NCI-H1092 (cell line): ENCODE measurements at places on chromosomes 12 and 14.

DNA sequence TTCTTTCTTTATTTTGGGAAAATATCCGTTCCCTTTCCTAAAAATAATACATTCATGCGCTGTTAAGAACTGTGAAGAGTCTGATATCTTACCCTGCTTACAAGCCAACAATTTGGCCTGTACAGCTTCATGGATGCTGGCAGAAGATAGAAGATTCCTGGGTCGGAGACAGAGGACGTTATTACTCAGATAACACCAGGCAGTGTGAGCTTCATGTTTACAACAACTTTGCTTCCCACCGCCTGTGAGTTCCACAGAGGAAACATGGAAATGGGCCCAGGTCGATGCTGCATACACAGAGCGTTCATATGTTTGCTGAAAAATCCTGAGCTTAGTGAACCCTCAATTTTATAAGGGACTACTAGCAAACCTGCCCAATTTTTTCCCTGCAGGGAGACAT lies 705.6 kb upstream of the SEL1L start:
- no peak for DNase-seq

GRCh38 chr14:103132381-103133209 lies 9.3 kb downstream of the TNFAIP2 start:
- no peak for DNase-seq

DNA sequence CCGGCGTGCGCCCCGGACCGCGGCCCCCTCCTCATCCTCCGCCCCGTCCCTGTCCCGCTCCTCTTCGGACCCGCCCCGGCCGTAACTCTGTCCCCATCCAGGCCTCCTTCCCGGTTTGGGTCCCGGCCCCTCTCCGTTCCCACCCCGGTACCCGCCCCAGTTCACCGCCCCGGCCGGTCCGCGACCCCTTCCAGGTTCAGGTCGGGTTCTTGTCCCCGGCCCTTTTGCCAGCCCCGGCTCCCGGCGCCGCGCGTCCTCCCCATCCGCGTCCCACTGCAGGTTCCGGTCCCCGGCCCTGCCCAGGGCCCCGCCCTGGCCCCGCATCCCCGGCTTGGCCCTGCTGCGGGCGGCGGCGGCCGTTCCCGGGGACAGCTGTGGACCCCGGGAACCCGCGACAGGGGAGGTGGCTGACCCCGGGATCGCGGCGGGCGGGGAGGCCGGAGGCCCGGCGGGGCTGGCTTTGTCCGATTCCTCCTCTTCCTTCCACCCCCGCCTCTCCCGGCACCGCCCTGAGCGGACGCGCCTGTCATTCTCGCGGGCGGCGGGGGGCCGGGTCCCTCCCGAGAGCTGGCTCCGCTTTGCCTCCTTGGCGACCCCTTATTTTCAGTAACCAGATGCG lies 601 bp downstream of the KLC1 start:
- DNase-seq = no peak

DNA sequence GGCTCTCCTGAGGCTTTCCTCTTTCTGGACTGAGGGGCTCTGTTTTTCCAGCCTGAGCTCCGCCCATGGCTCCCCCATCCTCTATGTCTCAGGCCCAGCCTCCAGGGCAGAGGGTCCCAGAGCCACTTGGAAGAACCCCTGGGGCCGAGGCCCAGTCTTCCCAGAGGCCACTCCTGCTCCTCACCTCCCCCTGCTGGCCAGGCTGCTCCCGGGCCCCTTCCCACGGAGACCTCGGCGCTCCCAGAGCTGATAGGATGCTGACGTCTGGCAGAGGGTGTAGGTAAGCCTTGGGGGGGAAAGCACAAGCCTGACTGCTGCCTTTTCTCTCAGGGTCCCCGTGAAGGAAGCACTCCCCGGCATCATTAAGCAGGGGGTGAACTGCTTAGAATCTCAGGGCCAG lies 51.4 kb downstream of the ERH start:
- DNase-seq = no peak

DNA sequence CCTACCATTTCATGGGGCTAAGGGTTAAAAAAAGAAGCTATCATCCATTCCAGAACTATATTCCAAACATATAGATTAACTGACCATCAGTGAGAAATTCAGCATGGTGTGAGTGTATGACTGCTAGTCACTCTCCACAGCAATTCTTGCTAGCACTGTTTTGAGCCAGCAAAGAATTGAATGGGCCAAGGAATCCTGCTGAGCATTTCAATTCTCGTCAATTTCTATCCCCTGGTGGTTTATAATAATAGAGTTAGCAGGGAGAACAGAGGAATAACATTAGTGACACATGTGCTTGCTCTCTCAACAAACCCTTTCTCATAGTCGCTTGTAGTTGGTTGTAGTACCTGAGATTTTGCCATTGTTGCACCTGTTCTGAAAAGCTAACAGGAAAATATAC lies 7.2 kb downstream of the MBIP start:
- no peak for DNase-seq

GRCh38 chr14:44962334-44963043 lies 499 bp downstream of the TOGARAM1 start:
- DNase-seq = peak; percentile 82

DNA sequence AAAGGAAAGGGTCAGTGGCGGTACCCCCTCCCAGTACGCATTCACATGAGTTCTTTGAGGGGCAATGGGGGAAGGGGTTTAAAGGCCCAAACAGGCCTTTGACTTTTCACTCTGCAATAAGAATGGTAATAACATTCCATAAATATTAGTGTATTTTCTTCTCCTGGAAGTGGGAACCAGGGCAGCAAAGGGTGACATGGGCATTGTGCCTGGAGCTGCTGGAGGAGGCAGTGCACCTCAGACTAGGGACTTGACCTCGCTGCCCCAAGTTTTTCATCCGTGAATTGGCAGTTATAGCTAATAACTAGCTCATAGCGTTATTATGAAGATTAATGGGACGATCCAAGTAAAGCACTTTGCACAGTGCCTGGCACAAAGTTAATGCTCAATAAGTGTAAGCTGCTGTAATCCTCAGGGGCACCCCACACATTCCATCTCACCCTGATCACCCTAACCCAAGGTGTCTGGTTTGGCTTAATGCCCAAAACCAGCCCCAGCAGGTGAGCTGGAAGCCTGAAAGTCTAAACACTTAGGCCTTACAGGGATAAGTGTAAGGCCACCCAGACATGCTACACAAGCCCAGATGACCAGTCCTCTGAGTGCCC lies 2.8 kb upstream of the KCNH3 start:
- DNase-seq = no peak

- DNase-seq = no peak
Observed at GRCh38 chr14:78424311-78424710, 254.1 kb downstream of the NRXN3 start.

DNA sequence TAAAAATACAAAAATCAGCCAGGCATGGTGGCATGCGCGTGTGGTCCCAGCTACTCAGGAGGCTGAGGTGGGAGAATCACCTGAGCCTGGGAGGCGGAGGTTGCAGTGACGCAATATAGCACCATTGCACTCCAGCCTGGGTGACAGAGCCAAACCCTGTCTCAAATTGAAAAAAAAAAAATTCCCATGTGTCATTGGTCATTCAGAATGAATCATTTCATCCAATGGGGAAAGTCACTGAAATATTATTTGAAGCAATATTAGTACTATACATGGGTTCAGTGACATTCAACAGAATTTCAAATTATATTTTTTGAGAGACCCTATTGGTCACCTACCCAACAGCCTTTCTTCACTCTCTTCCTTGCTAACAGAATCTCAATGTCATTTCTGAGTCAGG lies 276.1 kb downstream of the ITPR2 start:
- DNase-seq = no peak

- no peak for DNase-seq
Observed at GRCh38 chr12:1846421-1847405, 26.3 kb downstream of the LRTM2 start.

- DNase-seq = no peak
Observed at GRCh38 chr12:65339161-65339560, 60.7 kb downstream of the MSRB3 start.

DNA sequence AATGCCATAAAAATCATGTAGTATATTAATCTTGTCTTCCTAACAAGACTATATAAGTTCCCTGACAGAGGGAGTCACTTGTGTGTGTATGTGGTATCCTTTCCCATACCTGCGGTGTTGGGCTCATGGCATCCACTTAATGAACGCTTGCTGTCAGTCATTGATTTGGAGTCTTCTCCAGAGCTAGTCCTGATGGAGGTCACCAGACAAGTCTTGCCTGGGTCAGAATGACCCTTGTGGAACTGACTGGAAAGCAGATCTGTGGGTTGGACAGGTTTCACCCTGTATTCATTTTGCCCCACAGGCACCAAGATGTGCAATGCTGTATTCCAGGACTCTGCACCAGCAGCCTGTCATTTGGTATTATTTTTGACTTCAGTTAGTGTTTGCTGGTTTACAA lies 27.3 kb upstream of the WNK1 start:
- DNase-seq = no peak

GRCh38 chr14:69079747-69080146 lies 73.2 kb downstream of the DCAF5 start:
- DNase-seq = no peak

DNA sequence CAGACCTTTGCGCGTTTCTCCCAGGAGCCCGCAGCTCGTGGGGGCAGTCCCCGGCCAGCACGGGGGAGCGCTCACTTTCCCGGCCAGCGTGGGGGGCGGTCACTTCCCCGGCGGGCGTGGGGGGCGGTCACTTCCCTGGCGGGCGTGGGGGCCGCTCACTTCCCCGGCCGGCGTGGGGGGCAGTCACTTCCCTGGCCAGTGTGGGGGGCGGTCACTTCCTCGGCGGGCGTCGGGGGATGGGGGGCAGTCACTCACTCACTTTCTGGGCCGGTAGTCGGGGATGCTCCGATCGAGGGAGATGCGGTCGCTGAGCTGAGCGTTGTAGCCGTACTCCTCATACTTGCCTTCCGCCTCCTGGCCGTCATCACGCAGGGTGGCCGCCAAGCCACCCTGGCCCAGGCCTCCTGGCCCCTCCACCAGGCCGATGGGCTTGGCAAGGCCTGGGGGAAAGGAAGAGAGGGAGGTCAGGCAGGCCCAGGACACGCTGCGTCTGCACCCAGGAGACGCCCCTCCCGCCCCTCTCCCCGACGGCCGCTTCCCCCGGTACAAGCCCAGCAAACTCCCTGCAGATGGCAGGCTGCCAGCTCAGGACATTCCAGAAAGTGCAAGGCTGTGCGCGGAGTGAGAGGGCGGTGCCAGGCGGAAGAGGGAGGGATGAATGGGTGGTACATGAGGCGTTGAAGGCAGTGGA lies 43.3 kb downstream of the GALNT9 start:
- no peak for DNase-seq

GRCh38 chr12:15497671-15498292 lies 175.5 kb downstream of the PTPRO start:
- no peak for DNase-seq

DNA sequence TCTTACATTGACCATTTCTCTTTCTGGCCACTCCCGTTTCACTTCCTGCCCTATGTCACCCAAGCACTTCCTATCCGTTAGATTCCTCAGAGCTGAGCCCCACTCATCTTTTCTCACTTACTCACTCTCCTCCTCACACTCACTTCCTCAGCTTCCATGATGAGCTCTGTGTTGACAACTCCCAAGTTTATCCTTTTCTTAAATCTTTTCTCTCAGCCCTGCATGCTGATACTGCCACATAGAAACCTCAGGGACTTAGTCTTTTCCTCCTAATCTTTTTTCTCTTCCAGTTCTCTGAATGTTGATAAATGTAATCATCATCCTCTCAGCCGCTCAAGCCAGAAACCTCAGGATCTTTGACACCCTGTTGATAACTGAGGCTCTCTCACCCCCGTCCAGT lies 99.6 kb downstream of the ANO6 start:
- DNase-seq = no peak

GRCh38 chr12:106251631-106252455 lies 4.0 kb upstream of the CKAP4 start:
- no peak for DNase-seq

DNA sequence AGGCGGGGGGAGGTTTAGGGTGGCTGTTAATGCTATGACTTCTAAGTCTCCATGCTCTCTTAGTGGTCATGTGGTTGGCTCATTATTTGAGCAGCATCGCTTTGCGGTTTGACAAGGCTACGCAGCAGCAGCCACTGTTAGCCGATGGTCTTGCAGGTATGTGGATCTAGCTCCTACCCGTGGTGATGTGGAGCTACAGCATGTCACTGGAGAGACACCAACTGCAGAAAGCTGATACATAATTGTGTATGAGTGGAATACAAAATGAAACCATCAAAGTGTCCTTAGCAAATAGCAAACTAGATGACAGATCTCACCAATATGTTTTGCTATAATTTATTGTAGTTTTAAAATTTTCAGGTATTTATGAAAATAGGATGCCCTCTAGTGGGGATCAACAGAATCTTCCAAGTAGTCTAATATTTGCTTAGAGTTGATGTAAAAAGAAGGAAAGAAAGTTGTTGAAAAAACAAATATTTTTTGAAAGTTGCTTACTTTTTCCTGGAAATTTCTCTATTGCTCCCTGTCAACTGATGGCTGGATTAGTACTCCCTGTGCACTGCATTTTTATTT lies 94.9 kb downstream of the NAV3 start:
- peak; percentile 74 for DNase-seq

- no peak for DNase-seq
Observed at GRCh38 chr14:105201925-105202513, 20.9 kb upstream of the NUDT14 start.

GRCh38 chr12:3311027-3311402 lies 180.0 kb upstream of the PRMT8 start:
- DNase-seq = no peak

GRCh38 chr14:103734081-103734888 lies 18.7 kb downstream of the ZFYVE21 start:
- no peak for DNase-seq

DNA sequence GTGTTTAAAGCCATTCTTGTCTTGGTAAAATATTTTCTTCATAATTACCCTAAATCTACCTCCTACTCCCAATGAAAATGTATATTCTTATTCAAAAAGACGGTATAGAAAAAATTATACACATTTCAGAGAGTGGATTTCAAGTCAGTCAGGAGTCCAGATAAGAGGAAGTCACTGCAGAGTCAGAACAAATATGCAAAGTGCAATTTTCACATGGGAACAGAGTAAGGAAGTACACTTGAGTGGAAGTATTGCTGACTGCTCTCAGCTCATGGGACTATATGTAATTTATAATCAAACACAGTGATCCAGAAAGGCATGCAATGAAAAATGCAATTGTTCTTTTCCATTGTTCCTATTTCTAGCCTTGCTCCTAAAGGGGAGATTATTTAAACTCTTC lies 1128.0 kb downstream of the AACS start:
- no peak for DNase-seq

DNA sequence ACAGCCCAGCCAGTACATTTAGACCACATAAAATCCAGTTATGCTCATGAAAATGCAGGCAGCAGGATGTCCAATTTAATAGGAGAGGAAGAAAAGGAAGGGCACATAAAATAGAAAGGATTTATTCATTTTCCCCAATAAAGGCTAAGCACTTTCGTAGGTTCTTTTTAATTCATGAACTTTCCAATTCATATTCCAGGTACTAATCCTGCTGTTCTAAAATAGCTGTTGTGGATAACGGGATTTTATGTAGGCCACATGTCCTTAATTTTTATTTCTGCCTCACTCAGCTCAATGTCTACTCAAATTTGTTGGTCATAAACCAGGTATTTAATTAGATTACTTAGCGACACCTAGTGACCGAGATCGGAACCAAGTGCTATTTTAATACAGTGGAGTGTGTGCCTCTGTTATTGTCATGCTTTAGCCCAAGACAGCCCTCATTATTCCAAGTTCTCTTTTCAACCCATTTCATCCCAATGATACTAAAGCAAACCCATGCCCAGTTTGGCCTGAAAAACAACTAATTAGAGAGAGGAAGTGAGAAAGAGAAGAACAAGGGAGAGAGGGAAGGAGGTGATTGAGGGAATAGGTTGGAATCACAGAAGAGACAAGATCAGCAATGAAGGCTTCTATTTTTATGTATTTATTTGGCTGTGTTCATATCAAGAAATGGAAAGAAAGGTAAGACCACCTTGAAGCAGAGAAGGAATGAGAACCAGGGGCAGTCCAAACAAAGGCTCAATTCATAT lies 45.9 kb upstream of the IFNG-AS1 start:
- DNase-seq = peak; percentile 40
